ENCODE measurements at places on chromosomes 7 and 10.

DNA sequence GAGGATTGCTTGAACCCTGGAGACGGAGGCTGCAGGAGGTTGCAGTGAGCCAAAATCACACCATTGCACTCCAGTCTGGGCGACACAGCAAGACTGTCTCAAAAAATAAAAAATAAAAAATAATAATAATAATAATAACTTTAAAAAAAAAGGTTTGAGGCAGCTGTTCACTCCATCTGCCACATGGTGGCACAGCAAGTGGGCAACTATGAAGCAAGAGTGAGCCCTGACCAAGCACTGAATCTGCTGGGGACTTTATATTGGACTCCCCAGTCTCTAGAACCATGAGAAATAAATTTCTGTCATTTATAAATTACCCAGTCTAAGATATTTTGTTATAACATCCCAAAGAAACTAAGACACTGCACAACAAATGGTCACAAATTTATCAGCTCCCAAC is 14.6 kb upstream of the BRI3 start:
- no peak for DNase-seq

DNA sequence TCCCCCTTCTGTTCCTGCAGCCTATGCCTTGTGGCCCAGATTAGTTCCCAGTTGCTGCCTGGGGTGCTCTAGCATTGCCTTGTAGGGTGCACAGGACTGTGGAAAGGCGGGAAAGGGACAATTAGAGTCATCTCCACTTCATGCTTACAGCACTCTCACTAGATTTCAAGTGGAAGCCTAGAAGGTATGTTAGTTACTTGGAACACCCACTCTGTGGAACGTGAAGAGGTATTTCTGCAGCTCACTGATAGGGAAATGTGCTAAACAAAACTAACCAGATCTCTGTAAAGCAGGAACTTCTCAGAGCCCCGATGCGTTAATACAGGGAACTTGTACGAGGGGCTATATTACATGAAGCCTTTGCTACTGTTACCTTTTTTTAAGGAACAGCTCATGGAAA is 19.4 kb downstream of the STMP1 start:
- DNase-seq: no peak

- no peak for DNase-seq
Observed at GRCh38 chr10:14608381-14609001, 166.2 kb downstream of the FAM107B start.

DNA sequence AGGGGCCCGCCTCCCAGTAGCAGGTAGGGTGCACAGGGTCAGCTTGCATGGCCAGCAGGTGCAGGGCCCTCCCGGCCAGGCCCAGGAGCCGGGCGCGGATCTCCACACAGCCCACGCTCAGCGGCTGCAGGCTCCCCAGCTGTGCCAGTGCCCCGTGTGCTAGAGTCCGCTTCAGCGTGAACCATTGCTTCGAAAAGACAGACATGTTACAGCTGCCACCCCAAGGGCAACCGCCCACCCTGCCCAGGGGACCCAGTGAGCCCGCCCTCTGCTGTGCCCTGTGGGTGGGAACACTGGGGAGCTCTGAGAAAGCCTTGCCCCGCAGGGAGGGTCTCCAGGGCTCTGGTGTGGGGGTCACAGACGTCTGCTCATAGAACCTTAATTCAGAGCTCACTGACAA is 64.3 kb upstream of the NKX6-2 start:
- DNase-seq: no peak

GRCh38 chr7:96059075-96059474 is 262.8 kb downstream of the SLC25A13 start:
- no peak for DNase-seq

- DNase-seq: peak; percentile 27
Observed at GRCh38 chr7:139109188-139109982, at the start of gene ZC3HAV1. TSS of gene ZC3HAV1 (minus strand) at chr7:139109720. CDS start at chr7:139109331, 389 bp downstream.

- no peak for DNase-seq
Observed at GRCh38 chr7:552868-553635, 33.4 kb upstream of the PDGFA start.
